ENCODE measurements at places on chromosomes 7 and 10.

- no peak for DNase-seq
Measured at GRCh38 chr7:137771679-137772078, 75.1 kb downstream of the DGKI start.

GRCh38 chr7:130988443-130988842 is 254.4 kb upstream of the KLF14 start:
- no peak for DNase-seq

GRCh38 chr7:37448011-37448635 is 541 bp downstream of the ELMO1 start:
- no peak for DNase-seq

- no peak for DNase-seq
Measured at GRCh38 chr7:152663931-152664330, 12.0 kb downstream of the XRCC2 start.

GRCh38 chr10:102384606-102385429 is 10.7 kb upstream of the NFKB2 start:
- no peak for DNase-seq

GRCh38 chr7:127474457-127474856 is 81.9 kb upstream of the ZNF800 start:
- no peak for DNase-seq

DNA sequence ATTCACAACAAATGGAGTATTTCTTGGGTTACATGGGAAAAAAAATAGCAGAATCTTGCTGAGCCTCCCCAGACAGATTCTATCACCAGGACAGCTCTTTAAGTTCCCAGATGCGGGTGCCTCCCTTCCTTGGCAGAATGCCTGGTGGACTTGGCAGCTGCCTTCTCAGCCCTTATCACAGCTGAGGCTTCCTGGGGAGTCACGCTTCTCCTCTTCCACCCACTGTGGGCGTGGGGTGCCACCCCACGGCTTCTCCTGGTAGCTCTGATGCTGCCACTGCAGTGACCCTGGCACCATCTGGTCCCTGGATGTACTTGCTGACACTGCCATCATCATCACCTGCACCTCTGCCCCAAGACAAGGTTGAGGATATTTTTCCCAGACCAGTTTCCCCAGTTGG is 16.2 kb upstream of the NME8 start:
- DNase-seq = peak; percentile 92

GRCh38 chr7:69738396-69738951 is 140.2 kb downstream of the AUTS2 start:
- no peak for DNase-seq

DNA sequence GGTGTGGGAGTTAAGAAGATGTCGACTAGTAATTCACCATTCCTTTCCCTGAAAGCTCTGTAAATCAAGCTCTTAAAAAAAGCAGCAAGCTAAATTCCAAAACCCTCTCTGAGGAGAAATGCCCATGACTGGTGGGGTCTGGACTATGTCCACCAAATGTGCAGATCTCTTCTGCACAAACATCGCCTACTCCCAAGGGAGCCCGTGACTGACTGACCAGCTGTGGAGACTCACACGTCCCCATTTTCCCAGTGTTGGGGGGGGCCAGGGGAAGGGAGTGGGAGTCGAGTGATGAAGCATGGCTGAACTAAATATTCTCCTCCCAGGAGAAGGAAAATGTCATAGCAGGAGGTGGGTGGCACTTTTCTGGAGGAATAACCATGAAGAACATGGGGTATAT is 164.1 kb upstream of the HPS1 start:
- DNase-seq = no peak

DNA sequence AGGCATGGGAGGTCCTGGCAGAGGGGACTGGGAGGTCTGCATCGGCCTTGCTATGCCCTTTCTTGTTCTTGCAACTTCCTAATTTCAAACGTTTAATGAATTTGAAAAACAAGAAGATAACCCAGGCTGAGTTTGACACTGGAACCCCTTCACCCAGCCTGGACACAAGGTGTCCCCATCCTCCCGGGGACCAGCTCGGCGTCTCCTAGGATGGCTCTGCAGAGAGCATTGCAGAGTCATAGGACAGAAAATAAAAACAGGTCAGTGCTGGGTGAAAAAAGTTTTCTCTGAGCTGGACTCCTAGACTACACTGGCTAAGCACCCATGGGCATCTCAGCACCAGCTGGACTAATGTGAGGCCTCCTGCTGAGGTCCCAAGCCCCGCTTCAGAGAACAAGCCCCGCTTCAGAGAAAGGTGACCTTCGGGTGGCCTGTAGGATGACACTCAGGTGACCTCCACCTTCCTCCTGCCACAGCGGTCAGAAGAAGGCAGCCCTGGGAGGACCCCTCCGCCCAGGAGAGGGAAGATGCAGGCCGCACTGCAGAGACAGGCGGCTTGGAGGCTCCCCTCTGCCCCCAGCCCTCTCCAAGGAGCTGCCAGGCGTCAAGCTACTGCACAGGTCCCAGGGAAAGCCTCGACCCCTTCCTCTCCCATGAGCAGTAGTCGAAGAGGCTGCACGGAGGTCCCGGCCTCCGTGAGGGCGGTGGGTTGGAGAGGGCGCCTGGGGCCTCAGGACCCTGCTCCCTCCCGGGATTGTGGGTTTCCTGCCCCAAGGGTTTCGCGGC is 9.3 kb upstream of the UNCX start:
- no peak for DNase-seq

GRCh38 chr10:110739811-110740271 is 95.7 kb downstream of the RBM20 start:
- no peak for DNase-seq

DNA sequence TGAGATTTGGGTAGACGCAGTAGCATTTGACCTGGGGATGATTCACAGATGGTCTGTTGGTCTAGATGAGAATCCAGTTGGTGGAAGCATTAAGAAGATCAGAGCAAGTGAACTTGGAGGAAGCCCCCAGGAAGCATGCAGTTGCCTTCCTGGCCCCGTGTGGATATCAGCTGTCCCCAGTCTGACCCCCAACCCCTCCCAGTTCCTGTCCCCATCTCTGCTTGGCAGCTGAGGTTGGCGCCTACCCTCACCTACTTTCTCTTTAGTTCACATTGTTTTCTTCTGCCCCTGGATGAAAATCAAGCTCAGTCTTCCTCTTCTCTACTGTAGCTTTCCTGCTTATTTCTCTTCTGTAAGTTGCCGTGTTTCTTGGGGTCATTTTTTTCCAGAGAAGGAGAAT is 227.9 kb downstream of the GATA3 start:
- DNase-seq = no peak

- no peak for DNase-seq
Measured at GRCh38 chr10:117074621-117075020, 63.4 kb downstream of the VAX1 start.

DNA sequence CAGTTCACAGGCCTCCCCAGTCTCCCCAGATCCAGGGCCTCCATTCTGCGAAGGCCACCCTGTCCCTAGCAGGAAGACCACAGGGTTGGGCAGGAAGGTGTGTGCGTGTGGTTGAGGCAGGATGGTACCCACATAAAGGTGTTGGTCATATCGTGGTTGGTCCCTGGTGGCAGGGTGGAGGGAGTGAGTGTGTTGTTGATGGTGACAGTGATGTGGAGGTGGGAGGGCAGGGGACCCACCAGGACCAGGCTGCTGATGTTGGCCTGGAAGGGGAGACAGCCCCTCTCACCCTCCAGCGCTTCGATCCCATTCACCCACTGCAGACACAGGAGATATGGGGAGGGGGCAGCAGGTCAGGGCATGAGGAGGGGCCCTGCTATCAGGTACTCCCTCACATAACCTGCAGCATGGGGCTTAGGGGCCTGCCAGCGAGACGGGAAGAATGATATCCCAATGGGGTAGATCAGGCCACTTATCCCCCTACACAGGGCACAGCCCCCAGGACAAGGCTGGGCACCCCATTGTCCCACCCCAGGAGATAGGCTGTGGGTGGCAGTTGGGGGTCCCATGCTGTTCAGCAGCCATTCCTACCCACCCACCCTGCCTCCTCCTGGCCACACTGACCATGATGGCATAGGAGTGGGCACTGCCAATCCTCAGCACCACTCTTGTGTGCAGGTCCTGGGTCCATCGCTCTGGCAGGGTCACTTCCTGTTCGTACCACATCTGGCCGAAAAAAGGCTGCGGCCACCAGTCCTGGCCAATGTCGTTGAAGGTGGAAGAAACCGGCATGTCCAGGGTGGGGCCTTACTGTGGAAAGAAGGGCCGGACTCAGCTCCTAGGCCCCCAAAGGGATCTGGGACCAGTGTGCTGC is 69.0 kb upstream of the ZNF479 start:
- DNase-seq = no peak

DNA sequence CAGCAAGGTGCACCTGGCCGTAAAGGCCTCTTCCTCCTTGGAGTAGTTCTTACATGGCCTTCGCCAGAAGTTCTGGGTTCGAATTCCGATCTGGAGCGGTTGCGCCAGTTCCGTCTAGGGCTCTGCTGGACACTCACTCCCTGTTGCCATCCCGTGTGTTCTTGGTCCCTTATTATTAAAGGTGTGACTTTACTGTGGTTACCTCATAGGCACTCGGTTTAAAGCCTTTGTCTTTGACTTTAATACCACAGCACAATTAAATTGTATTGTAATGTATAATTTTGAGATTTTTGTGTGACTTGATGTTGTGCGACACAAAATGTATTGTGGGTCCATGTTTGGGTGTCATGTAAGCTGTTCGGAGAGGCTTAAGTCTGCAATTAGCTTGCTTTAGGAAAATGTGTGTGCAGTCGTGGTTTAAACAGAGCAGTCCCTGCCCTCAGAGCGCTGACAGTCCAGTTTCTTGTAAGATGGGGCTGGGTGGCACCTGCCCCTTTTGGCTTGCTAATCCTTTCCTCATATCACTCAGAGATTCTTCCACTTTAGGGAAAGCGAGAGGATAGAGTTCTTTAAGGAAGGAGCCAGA is 919 bp downstream of the INPP5F start:
- no peak for DNase-seq

- no peak for DNase-seq
Measured at GRCh38 chr10:2688958-2689357, 378.4 kb upstream of the PFKP start.

GRCh38 chr7:29877196-29877595 is 70.9 kb downstream of the WIPF3 start:
- DNase-seq = no peak

DNA sequence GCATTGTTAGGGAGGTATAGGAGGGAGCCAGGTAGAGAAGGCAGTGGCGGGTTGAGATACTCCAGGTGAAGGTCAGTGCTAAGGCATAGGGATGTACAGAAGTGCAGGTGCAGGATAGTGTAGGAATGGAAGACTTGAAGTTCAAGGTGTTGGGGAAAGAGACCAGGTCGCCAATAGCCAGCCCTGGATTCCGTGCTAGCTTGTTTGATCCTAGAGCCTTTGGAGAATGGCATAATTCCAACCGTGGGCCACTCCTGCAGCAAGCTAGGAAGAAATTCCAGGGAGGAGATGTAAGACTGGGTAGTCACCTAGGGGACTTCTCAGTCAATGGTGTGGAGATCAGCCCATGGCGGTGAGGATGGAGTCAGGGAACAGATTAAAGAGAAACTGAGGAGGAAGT is 272.7 kb downstream of the RPS24 start:
- no peak for DNase-seq

- no peak for DNase-seq
Measured at GRCh38 chr7:19587291-19587690, 121.5 kb downstream of the POLR1F start.

DNA sequence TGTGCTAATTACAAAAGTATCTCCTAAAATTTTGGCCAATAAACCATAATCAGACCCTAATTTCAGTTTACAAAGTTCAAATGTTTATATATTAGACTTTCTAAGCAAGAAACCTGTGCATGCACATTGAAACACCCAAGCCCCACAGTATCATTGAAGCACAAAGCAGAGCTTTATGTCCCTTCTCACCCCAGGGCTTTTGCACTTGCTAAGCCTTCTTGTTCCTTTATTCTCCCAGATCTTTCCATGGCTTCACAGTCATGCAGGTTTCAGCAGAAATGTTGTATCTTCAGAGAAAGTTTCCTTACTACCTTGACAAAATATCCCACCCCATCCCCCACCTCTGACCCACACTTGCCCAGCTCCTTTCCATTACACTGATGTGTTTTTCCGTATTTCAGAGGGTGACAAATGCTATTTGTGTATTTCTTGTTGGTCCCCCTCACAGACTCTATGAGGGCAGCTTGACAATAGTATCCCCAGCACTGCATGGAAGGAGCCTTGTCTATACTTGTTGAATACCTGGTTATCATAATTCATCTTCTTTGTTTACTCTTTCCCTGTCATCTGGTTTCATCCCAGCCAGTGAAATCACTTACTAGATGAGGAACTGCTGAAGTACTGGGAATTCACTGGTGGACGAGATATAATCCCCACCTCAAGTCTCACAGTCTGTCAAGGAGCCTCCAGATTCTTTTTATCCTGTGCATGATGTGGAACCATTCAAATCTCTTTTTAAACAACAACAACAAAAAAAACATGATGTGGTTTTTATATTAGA is 24.0 kb upstream of the PCGF5 start:
- no peak for DNase-seq

DNA sequence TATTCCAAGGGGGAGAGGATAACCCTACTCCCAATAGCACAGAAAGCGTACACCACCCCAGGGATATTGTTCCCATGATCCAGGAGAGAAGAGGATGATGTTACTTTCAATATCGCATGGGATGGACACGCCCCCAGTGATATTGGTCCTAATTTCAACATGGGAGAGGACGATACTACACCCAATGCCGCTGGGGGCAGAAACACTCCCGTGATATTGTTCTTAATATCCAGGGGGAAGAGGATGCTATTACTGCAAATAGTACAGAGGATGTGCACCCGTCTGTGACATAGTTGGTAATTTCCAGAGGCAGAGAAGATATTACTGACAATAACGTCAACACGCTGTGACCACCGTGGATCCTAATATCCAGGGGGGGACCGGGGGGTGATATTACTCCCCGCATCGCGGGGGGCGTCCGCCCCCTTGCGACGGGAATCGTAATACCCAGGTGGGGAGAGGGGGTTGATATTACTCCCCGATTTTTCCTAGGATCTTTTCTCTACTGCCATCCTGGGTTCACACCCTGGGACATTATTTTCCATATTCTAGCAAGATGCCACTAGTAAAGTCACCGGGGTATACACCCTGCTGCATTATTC is 16.6 kb downstream of the MEIG1 start:
- DNase-seq = no peak

DNA sequence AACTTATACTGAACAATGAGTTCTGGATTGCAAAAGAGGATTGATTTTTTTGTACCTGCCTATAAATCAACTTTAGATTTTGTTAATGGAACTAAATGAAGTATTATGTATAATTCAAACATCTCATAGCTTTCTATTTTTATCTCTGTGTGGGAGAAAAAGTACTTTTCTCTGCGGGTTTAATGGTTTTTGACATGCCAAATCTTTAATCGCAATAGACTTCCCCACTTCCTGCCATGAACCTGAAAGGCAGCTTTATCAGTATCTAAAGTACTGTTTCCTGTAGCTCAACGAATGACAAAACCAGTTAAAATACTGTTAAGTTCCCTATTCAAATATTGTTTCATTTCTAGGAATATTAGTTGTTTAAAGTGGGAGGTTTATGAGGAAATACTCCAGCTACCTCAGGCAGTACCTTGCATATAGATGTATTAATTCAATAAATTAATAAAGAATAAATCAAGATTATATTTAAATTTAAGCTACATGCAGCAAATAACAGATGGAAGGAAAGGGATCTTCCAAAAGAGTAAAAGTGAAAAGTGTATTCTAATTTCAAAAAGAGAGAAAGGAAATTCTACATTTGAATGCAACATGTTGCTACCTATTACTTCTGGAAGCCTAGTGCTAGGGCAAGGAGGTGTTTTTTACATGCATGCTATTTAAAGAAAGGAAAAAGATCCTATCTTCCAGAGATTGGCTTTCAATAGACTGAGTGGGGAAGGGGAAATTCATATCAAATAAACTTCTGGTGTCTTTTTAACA is 75.9 kb downstream of the SVOPL start:
- DNase-seq = no peak

GRCh38 chr10:102781090-102781920 is 37.6 kb downstream of the WBP1L start:
- peak; percentile 43 for DNase-seq
